ENCODE measurements at places on chromosomes 4 and X. TPM values are rescaled to one million over a fixed set of nuclear protein-coding genes. Genes with fewer than 3 reads are reported as not detected.

MGAT4D gene
- not detected for polyA plus RNA-seq

GRCh38 chrX:11419102-11419501 lies 125.9 kb downstream of the AMELX start:
- no peak for DNase-seq

ETDC gene
- polyA plus RNA-seq = not detected

DNA sequence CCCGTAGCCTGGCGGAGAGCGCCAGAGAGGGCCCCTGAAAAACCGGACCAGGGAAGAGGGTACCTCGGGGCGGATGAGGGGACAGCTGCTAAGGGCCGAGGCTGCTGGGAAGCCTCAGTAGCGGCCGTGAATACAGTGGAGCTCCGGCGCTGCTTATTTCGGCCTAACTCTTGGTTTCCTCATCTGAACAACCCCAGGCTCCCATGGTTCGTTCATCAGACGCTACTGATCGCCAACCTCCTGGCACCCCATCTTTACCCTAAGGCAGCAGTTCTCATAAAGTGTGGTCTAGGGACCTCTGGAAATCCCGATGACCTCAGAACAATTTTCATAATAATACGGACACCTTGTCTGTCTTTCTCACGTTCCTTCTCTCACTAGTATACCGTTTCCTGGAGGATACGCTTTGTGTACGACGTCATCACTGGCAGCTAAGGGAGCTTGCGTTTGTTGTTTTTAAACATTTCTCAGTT lies 645 bp upstream of the RAB28 start:
- DNase-seq = no peak

- no peak for DNase-seq
Measured at GRCh38 chr4:40300371-40301162, 34.6 kb upstream of the CHRNA9 start.

DNA sequence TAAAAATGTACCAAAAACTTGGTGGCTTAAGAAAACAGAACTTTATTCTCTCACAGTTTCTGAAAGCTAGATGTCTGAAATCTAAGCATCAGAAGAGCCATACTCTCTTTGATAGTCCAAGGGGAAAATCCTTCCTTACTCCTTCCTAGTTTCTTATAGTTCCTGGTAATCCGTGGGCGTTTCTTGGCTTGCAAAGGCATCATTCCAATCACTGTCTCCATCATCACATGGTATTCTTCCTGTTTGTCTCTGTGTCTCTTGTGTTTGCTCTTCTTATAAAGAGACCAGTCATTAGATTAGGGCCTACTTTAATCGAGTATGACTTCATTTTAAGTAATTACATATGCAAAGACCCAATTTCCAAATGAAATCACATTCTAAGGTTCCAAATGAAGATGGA lies 118.9 kb upstream of the FSTL5 start:
- no peak for DNase-seq

RAP1GDS1 gene
- 25.4 TPM for polyA plus RNA-seq

DNA sequence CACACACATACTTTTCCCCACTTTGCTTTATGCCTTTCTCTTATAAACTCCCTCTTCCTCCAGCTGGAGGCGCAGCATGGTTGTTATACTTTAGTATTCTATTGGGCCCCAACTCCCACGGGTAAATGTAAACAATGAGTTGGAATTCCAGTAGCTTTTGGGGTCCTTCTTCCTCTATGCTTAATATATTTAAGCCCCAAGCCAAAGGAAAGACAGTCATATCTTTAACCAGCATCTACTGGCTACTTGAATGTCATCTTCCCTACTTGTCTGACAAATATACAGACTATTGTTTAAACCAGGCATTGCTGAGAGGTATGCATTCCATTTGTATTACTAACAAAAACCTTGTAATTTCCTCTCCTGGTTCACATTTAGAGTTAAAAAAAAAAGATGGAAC lies 72.9 kb downstream of the WDR19 start:
- no peak for DNase-seq

GRCh38 chr4:38290366-38290765 lies 330.2 kb downstream of the PTTG2 start:
- no peak for DNase-seq

DNA sequence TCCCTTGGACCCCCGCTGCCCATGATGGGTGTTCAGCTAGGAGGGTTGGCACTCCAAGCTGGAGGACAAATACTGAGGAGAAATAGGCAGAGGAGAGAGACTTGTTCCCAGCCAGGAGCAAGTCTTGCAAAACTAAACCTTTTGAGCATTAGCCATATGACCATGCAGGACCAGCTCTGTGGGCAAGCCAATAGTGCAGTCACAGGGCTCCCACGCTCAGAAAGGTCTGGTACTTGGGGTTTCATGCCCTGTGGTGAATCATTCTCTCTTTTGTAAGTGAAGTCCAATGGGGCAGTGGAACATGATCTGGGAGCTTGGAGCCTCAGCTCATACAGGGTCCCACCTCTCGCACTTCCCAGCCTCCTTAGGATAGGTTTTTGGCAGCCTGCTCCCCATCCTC lies 300.9 kb downstream of the BCOR start:
- DNase-seq = no peak

- DNase-seq = no peak
Measured at GRCh38 chr4:26459756-26460530, 30.3 kb downstream of the CCKAR start.

GRCh38 chr4:106329041-106329618 lies 12.8 kb downstream of the AIMP1 start:
- DNase-seq = peak; percentile 23

ZFYVE28 gene
- not detected for polyA plus RNA-seq

DNA sequence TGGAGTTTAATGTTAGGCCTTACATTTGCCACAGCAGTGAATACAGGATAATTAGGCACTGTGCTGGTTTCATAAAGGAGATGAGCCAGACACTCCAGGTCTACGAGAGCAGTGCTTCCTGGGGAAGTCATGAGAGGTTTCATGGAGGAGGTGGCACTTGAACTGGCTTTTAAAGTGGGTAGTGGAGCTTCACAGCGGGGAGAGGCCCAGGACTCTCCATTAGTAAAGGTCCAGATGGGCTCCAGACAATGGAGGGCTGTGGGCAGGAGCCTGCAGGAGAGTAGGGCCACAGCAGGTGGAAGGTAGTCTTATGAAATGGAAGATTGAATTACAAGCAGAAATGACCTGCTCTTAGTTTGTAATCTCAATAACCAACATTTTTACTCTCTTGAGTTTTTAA lies 29.0 kb downstream of the CLDN22 start:
- no peak for DNase-seq

GRCh38 chrX:19883878-19884277 lies 3.5 kb downstream of the SH3KBP1 start:
- DNase-seq = no peak

DNA sequence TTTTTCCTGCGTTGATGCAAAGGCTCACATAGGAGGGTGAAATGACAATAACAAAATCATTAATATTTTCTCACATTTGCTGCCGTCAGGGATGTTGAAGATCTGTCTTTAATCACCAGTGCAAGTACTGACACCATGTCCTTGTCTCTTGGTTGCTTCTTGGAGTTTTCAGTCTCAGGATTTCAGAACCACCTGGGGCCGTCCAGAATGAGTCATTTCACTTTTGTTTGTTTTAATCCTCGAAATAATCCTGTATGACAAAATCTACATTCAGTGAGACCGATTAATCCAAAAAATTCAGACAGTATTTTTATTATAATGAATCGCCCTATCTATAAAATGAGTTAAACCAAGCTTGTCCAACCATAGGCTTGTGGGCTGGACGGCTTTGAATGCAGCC lies 47.2 kb downstream of the NEIL3 start:
- no peak for DNase-seq

- DNase-seq = no peak
Measured at GRCh38 chrX:139936259-139936658, 3.4 kb upstream of the ATP11C start.

- no peak for DNase-seq
Measured at GRCh38 chr4:56787380-56787779, 34.1 kb downstream of the SPINK2 start.

- DNase-seq = no peak
Measured at GRCh38 chr4:14087459-14087858, 459.9 kb upstream of the BOD1L1 start.

DNA sequence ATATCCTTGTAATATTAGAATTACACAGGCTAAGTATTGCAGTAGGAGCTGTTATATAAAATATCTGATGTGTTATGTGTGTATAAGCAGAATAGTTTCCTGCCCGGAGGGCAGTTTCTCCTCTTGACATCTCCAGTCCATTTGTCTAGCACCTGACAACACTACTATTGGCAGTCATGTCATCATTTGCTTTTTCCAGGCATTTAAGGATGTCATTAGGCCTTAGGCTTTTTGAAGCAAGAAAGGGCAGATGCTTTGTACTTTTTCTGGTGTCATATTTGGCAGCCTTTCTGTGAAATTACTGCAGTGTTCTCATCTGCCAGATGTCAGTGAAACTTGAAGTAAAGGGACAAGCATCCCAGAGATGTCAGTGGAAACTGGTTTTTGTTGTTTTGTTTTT lies 2017.6 kb upstream of the IGFBP7 start:
- no peak for DNase-seq

GRCh38 chrX:125387945-125388344 lies 68.3 kb downstream of the TEX13C start:
- no peak for DNase-seq

GRCh38 chr4:43932448-43932847 lies 516.2 kb downstream of the KCTD8 start:
- peak; percentile 2 for DNase-seq

DNA sequence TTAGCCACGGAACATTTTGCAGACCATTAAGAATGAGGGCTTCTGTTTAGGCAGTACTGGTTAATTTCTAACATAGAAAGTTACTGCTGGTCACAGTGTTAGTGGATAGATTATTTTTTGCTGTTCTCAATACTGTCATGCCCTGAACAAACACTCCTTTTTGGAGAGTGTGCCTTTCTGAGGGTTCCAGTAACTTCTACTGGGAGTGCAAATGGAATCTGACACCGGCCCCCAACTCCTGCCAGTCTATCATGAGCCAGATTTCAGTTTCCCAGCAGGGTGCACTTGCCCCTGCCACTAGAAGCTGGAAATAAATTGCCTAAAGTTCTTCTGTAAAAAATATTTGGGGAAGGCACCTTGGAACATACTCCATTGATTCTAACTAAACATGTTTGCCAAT lies 224.4 kb upstream of the GPC4 start:
- no peak for DNase-seq

DNA sequence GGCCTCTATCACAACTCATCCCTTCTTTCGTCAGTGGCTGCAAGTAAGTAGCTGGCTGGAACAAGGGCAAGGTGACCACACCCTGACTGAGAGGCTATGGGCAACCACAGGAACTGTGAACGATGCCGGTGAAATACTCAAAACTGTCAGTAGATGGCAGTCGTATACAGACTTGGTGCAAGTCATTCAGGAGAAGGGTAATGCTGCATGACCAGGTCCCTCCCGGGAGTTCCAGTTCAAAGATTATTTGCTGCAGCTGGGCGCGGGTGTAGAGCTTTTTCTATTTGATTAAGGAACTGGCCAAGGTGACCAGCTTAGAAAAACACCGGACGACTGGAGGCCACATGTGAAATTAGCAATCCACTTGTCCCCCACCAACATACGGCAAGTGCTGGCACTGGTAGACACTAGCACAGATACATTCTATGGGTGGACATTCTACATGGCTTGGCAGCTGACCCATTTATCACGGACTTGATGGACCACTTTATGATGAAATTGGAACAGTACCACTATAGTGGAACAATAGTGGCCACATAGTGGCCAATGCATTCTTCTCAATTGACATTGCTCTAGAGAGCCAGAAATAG lies 726.6 kb downstream of the TRAM1L1 start:
- DNase-seq = peak; percentile 13

GRCh38 chr4:154973244-154974035 lies 192.4 kb downstream of the RBM46 start:
- DNase-seq = no peak

DNA sequence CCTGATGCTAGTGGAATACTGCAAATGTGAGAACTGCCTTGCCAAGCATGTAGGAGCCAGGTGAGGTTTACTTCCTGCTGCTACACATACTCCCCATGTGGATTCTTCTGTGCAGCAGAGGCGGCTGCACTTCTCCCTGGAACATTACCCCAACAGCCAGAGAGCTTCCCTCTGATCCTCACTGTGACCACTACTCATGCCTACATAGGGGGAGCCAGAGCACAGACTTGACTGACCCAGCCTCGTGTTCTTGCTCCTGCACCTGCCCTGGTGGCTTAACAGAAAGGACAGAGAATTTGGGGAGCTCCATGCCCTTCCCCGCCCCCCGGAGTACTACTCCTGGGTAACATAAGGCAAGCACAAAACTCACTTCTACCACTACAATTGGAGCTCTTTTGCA lies 38.4 kb downstream of the UGT2A2 start:
- no peak for DNase-seq

SLITRK2 gene
- polyA plus RNA-seq = 0.43 TPM

GRCh38 chr4:91147067-91147466 lies 1019.9 kb downstream of the CCSER1 start:
- DNase-seq = no peak

RBMXL3 gene
- not detected for polyA plus RNA-seq

- DNase-seq = no peak
Measured at GRCh38 chr4:94889523-94889922, 131.8 kb downstream of the BMPR1B start.

HSFX4 gene
- 1.5 TPM for polyA plus RNA-seq
